Airway epithelial cell (primary cell): ENCODE measurements at places on chromosomes 1 and 21. TPM values are rescaled to one million over a fixed set of nuclear protein-coding genes. Genes with fewer than 3 reads are reported as not detected.

Gene PRDM15
- 4.5 and 7.4 TPM in 2 replicates for total RNA-seq

Gene KRTAP11-1
- total RNA-seq = not detected in 2 replicates

Gene C1orf185
- not detected in 2 replicates for total RNA-seq

Gene PDE9A
- total RNA-seq = 1.4 and 1.8 TPM in 2 replicates

Gene CASQ1
- not detected in 2 replicates for total RNA-seq

Gene HP1BP3
- 96.0 and 109 TPM in 2 replicates for total RNA-seq

Gene SLC6A9
- 1.9 and 4.5 TPM in 2 replicates for total RNA-seq

Gene FCGR2B
- total RNA-seq = not detected in 2 replicates

Gene C1orf21
- total RNA-seq = 21.9 and 22.0 TPM in 2 replicates

Gene TTLL7
- 2.1 and 2.5 TPM in 2 replicates for total RNA-seq

Gene ICOSLG
- 0.98 and 1.3 TPM in 2 replicates for total RNA-seq

Gene ECM1
- 19.6 and 28.6 TPM in 2 replicates for total RNA-seq
